Stimulated activated CD4-positive, alpha-beta T cell treated with anti-CD3 and anti-CD28 coated beads, Interleukin-1b, Interleukin-23, amount 100 ng/mL, for 1 hour (primary cell): ENCODE measurements at places on chromosomes 2 and 18.

DNA sequence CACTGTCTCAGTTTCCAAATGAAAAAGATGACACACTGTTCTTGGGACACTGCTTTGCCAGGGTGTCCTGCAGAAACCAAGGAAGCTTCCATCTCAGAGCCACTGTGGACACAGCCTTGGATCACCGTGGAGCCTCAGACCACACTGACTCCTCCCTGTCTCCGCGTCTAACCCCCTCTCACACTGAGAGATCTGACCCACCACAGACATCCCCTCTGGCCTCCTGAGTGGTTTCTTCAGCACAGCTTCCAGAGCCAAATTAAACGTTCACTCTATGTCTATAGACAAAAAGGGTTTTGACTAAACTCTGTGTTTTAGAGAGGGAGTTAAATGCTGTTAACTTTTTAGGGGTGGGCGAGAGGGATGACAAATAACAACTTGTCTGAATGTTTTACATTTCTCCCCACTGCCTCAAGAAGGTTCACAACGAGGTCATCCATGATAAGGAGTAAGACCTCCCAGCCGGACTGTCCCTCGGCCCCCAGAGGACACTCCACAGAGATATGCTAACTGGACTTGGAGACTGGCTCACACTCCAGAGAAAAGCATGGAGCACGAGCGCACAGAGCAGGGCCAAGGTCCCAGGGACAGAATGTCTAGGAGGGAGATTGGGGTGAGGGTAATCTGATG lies 113.4 kb upstream of the PKDCC start:
- DNase-seq, result no peak

DNA sequence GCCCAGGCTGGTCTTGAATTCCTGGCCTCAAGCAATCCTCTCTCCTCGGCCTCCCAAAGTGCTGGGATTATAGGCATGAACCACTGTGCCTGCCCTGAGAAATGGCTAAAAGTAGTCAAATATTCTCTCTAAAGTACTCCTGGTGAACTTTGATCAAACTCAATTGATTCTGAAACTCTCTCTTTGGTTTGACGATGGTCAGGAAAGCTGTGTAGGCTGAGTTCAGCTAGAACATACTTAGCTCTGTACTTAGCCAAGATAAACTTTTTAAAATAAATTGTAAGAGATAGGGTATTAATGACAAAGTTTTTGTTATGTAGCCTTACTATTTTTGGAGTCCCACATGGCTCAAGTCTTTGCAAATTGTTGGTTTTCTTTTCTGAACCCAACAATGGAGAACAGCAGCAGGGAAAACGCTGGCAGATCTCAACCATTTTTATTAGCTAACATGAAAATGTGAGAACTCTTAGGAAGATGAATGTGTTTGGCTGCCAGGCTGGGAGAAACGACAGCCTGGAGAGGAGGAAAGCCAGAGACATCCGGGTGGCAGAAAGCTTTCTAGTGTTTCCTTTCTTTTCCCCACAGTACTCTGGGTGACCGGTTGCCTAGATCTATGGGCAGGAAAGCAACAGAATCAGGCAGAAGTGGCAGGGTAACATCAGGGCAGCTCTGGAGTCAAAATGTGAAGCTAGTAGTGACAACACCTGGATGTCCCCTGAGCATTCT lies 193.0 kb upstream of the LHCGR start:
- DNase-seq, result no peak

GRCh38 chr2:179770029-179770428 lies 91.4 kb downstream of the ZNF385B start:
- DNase-seq, result no peak

GRCh38 chr2:191617575-191617974 lies 60.4 kb upstream of the NABP1 start:
- DNase-seq, result peak; percentile 22

DNA sequence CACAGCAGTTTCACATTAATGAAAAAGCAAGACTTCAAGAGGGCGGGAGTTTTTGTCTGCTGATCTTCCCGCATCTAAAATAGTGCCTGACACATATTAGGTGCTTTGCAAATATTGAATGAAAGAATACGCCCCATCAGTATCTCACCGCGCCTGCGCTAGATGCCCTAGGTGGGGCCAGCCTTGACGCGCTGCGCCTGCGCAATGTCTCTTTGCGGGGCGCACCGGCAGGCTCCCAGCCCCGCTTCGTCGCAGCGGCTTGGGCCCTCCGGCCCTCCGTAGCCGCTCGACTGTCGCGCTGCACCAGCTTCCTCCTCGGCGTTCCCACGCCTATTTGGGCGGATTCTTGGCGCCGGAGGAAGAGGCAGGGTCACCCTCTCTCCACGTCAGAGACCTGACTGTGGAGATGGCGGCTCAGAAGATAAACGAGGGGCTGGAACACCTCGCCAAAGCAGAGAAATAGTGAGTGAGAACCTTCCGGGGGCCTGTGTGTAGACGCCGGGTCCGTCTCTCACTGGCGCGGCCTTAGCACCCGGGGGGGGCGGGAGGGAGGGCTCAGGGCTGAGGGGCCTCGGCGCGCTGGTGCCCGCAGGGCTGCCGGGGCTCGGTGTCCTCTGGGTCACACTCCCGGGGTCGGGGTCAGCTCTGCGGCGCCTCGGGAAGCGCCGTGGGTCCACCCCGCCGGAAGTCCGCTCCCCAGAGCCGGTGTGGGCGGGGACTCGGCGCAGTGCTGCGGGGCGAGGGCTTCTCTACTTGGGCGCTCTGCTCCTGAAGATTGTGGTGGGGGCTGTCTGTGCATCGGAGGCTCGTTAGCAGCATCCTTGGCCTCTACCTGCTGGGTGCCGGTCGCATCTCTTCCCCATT lies at the start of gene NAPG:
Gene NAPG, plus strand, starts transcription at position 331 of the 864 bp plus-strand sequence. Its CDS starts 76 bp downstream, at position 407.
- peak; percentile 79 for DNase-seq

GRCh38 chr2:210303498-210303897 lies 11.5 kb downstream of the MYL1 start:
- no peak for DNase-seq

GRCh38 chr2:167626301-167626700 lies 621.1 kb downstream of the STK39 start:
- DNase-seq, result no peak

GRCh38 chr2:96881349-96882195 lies 11.7 kb upstream of the SEMA4C start:
- no peak for DNase-seq

DNA sequence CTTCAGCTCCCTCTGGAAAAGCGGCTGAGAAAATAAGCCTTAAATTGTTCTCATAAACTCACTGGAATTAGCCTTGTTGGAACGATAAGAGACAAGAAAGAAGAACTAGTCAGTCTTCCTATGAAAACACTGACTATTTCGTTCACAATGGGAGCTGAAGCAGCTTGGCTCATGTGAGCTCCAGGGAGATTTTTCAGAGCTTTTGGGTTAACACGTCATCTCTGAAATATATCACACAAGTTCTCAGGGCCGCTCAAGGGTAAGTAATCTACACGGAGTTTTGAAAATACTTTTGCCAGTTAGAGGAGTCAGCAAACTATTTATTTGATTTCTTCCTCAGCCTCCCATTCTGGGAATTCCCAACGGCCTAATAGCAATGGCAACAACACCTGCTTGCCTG lies 316.2 kb upstream of the MGAT5 start:
- DNase-seq, result no peak

- no peak for DNase-seq
These were observed 109.2 kb upstream of the RAB12 start for GRCh38 chr18:8499810-8500675.

- DNase-seq, result no peak
These were observed 301.4 kb downstream of the GALR1 start for GRCh38 chr18:77551055-77551454.

- no peak for DNase-seq
These were observed 88.8 kb downstream of the USP40 start for GRCh38 chr2:233477548-233478433.

- DNase-seq, result no peak
These were observed 60.8 kb downstream of the KYNU start for GRCh38 chr2:142938240-142938639.

- DNase-seq, result no peak
These were observed 18.9 kb downstream of the ATG16L1 start for GRCh38 chr2:233270366-233270765.

DNA sequence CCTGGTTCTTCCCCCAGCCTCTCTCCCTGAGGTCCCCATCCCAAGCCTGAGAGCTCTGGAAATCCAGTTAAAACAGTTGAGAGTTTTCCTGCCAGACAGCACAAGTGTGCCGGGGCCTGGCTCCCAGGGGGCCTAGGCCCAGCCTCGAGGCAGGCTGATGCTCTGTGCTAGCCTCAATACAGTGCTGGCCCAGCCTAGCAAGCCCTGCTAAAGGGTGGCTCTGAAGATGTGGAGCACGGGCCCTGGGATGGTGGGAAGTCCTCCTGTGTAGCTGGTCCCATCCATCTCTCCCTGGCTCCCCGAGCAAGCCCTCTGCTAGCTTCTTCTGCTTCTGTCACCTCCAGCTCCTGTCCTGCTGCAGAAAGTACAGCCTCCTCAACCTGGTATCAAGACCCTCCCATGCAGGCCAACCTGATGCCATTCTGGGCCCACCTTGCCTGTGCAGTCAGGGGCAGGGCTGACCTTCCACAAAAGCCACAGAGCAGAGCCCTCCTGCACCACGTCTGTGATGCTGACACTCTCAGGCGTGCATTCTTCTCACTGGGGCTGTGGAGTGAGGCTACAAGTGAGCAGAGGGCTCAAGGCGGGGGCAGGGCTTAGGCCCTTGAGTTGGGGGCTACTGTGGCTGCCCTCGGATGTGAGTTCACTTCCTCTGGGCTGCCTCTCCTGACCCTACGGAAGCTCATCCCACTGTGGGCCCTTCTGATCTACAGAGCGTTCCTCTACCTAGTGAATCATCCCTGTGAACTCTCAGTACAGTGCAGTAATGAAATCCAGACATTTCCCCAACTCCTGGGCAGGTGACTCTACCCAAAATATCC lies 60.1 kb upstream of the LAPTM4A start:
- no peak for DNase-seq

DNA sequence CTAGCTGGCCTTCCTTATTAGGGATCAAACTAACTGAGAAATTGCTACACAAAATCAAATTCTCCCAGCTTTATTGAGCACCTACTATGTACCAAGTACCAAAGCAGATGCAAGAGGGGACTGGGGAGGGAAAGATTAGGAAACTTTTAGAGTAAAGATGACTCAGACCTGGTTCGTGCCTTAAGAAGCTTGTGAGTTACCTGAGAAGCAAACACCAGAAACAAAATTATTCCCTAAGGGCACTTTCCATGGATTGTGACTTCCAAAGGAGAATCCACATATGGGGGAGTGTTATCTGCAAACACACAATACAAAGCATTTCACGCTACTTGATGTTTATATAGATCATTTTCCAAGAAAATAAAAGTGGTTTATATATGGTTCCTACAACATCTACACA lies 326.9 kb upstream of the HNRNPA3 start:
- DNase-seq, result no peak

DNA sequence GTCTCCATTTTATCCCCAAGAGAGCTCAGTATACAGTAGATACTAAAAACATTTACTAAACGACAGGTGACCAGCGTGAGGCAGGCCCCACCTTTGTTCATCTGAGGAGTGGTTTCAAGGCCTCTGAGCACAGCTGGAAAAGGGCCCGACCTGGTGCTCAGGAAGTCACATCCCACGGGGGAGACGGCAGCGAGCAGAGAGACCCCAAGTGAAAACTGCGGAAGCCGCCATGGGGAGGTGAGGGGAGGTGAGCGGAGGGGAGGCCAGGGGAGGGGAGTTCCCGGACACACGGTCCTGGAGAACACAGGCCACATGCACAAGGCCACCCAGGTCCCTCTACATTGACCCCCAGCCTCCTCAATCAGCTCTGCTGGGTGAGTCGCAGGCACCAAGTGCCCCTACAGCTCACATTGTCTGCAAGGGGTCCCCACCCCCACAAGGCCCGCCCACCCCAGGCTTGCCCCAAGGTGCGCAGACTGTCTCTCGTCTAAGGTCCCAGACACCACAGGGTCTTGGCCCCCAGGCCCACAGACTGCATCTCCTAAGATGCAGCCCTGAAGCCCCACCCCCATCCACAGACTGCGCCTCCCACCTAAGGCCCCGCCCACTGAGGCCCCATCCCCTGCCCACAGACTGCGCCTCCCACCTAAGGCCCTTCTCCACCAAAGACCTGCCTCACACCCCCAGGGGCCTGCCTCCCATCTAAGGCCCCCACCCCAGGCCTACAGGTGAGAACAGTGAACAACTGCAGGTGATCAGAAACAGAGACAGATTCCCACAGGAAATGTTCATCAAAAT lies 19.1 kb downstream of the PARD6G start:
- no peak for DNase-seq

DNA sequence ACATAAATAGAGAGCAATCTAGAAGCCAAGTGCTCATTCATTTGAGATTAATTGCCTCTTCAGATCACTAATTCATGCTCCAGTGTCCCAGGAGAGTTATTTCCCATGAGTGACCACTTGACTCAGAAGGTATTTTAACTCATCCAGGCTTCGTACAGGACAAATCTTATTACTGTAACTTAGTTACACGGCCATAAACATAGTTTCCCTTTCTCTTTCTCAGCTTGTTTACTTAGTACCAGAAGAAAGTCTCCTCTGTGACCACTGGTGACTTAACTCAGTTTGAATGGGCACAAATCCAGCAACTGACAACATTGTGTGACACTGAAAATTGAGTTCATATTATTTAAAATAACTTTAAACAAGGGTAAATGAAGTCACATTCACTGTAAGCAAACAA lies 25.3 kb downstream of the MMADHC start:
- no peak for DNase-seq

GRCh38 chr18:73908323-73908722 lies 239.3 kb downstream of the FBXO15 start:
- DNase-seq, result no peak
